ENCODE measurements at places on chromosomes 2 and 18.

GRCh38 chr2:107380912-107381311, 445.8 kb upstream of the RGPD4 start:
- no peak for DNase-seq

- DNase-seq, result no peak
These were observed 91.2 kb downstream of the MTA3 start for GRCh38 chr2:42659609-42660008.

- no peak for DNase-seq
These were observed 83.9 kb downstream of the RTP5 start for GRCh38 chr2:241953324-241953928.

GRCh38 chr2:102158011-102158755, 15.6 kb downstream of the IL1R1 start:
- no peak for DNase-seq

- DNase-seq, result no peak
These were observed 53.3 kb downstream of the MEMO1 start for GRCh38 chr2:31957354-31958139.

GRCh38 chr2:23477392-23477791, 92.4 kb downstream of the KLHL29 start:
- DNase-seq, result no peak

GRCh38 chr2:229629039-229629438, 85.3 kb downstream of the DNER start:
- DNase-seq, result no peak

- no peak for DNase-seq
These were observed 57.0 kb downstream of the COA5 start for GRCh38 chr2:98551316-98551715.

- peak; percentile 49 for DNase-seq
These were observed 103.2 kb downstream of the PTGR3 start for GRCh38 chr18:75105551-75106254.

DNA sequence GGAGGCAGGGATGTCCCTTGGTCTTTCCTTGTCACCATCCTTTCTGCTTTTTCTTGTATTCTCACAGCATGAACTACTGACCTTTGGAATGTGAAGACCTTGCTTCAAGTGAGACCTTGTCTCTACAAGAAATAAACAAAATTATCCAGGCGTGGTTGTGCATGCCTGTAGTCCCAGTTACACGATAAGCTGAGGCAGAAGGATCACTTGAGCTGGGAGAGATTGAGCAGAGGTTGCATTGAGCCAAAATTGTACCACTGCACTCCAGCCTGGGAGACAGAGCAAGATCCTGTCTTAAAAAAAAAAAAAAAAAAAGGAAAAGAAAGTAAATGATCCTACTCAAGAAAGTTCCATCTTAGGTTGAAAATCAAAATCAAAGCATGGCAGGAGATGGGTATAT, 173.7 kb downstream of the IRS1 start:
- no peak for DNase-seq

GRCh38 chr2:68396093-68396492, 31.0 kb downstream of the PLEK start:
- DNase-seq, result no peak

DNA sequence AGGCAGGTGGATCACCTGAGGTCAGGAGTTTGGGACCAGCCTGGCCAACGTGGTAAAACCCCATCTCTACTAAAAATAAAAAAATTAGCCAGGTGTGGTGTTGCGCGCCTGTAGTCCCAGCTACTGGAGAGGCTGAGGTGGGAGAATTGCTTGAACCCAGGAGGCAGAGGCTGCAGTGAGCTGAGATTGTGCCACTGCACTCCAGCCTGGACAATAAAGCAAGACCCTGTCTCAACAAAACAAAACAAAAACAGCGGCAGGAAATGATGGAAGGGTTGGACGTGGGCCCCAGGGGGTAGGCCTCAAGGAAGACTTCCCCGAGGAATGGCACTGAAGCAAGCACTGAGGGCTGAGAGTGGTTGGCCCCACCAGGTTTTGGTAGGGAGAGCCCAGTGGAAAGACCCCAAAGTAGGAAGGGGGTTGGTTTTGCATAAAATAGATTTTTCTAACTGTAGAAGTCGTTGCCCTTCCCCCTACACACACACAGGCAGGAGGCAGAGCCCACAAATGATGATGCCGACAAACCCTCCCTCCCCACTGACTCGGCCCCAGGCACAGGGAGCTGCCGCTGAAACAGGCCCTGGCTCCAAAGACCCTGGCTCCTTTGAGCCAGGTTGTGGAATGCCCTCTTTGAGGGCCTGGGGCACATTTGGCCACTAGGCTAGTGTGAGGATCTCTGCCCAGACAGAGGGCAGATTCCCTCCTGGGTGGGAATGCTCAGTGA, 104.8 kb downstream of the CABLES1 start:
- DNase-seq, result no peak

DNA sequence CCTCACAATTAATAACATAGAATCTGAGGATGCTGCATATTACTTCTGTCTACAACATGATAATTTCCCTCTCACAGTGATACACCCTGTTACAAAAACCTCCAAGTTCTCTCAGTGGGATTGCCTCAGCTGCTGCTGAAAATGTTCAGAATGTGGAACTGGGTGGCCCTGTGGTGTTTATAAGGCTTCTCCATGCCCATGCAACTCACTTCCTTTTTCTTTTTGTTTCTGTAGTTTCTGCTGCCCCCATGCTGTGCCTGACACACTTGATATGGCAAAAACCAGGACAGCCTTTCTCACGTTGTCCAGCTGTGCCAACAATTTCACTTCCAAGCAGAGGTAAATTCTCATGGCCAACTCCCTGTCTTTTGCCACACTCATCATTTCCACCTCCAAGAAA, 206.2 kb downstream of the RPIA start:
- no peak for DNase-seq

DNA sequence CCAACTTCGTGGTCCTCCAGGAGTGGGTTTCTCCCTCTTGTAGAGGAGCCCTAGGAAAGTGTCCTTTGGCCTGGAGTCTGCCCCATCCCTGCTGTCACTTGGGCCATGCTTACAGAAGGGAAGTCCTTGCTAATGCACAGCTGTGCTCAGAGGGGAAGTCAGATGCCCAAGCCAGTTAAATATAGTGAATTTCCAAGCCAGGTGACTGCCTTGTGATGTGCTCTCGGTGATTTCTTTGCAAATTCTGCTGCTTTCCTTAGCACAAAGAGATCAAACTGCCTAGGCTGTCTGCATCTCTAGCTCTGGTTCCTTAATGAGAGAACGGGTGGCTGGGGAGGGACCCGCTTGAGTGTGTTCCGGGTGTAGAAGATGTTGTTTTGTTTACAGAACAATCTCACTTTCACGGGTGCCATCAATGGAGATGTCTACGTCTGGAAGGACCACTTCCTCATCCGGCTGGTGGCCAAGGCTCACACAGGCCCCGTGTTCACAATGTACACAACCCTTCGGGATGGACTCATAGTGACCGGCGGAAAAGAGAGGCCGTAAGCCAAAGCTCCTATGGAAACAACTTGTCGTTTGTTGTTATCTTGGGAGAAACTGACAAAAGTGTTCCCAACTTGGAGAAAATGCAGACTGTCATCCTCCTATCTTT, 91.4 kb downstream of the RTN4 start:
- no peak for DNase-seq

- DNase-seq, result no peak
These were observed 103.4 kb downstream of the CCDC141 start for GRCh38 chr2:178946494-178946893.

GRCh38 chr2:62197011-62197924, 1.4 kb downstream of the B3GNT2 start:
- no peak for DNase-seq

DNA sequence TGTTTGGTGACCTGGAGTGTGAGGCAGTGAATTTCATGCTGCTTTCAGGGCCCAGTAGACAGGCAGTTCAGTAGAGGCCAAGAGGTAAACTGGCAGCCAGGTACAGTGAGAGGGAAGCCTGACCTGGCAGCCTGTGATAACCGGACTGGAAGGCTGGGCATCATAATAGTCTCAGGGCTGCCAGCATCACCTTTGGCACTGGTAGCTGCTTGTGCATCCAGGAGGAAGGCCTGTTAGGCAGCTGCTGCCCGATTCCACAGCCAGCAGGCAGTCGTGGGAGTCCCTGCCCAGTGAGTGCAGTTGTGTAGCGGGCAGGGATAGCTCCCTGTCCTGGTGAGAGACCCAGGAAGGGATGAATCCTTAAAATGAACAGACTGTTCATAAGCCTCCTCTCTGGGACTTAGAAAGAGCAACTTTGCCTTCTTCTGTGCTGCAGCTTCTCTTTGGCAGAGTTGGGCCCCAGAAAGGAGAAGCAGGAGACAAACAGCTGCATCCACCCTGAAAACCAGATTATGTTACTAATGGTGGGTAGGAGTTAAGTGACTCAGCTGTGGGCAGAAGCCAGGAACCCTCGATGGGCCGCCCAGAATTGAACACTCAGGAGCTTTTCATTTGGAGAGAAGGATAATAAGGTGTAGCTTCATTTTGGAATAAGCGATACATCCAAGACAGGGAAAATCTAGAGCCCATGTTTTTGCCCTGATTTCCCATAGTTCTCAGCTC, 8.1 kb upstream of the GPBAR1 start:
- no peak for DNase-seq

GRCh38 chr2:26873286-26873983, 25.5 kb downstream of the DPYSL5 start:
- DNase-seq, result no peak

- DNase-seq, result no peak
These were observed 125.9 kb upstream of the NRP2 start for GRCh38 chr2:205556357-205556756.

GRCh38 chr18:11877497-11878135, 26.4 kb downstream of the CHMP1B start:
- DNase-seq, result peak; percentile 44

GRCh38 chr18:49742316-49743116, 70.8 kb downstream of the ACAA2 start:
- DNase-seq, result no peak

DNA sequence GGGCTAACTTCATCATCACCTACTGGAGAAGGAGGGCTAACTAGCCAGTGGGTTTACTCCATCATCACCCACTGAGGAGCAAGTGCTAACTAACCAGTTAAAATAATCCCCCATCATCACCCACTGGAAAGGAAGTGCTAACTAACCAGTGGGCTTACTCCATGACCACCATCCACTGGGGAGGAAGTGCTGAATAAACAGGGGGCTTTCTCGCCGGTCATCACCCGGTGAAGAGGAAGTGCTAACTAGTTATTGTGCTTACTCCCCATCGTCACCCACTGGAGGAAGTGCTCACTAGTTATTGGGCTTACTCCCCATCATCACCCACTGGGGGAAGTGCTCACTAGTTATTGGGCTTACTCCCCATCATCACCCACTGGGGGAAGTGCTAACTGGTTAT, 124.4 kb upstream of the SALL3 start:
- DNase-seq, result no peak

- no peak for DNase-seq
These were observed 369.7 kb downstream of the RAD51AP2 start for GRCh38 chr2:17148407-17149145.

- DNase-seq, result no peak
These were observed 168.1 kb downstream of the KCNE4 start for GRCh38 chr2:223219872-223220657.

DNA sequence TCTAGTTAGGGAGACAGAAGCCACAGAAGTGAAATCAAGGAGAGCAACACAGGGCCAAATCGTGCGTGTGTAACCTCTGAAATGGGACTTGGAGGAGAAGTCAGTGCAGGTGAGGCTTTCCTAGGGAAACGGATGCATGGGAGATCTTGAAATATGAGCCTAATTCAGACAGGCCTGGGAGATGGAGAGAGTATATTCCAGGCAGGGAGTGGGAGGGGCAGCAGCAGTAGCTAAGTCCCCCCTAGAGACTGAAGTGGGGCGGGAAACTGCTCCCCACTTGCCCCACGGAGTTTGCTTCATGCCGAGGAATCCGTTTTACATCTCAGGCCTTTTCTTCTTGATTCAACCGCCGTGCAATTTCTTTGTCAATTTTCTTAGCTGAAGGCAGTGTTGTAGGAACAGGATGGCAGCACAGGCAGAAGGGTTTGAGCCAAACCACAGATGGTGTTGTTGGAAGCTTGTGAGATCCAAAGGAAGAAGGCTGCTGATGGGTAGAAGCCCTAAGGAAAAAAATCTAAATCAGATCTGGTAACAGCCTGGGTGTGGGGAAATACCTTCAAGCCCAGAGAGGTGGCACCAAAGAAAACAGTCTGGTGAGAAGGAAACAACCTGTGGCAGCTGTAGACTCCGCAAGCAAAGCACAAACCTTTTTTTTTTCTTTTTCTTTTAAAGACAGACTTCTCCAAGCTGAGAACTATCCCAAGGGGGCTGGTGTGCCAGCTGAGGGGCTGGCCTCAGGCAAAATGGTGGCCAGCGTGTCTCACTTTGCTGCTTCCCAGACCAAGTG, 40.2 kb downstream of the EPAS1 start:
- no peak for DNase-seq

- no peak for DNase-seq
These were observed 103.5 kb downstream of the NYAP2 start for GRCh38 chr2:225502971-225503370.

DNA sequence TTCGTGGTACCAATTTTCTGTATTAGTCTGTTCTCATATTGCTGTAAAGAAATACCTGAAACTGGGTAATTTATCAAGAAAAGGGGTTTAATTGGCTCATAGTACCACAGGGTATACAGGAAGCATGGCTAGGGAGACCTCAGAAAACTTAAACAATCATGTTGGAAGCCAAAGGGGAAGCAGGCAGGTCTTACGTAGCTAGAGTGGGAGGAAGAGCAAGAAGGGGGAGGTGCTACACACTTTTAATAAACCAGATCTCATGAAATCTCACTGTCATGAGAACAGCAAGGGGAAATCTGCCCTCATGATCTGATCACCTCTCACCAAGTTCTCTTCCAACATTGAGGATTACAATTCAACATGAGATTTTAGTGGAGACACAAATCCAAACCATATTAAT, 226.8 kb upstream of the TPO start:
- no peak for DNase-seq

- DNase-seq, result no peak
These were observed 58.1 kb upstream of the TTN start for GRCh38 chr2:178865146-178865936.

DNA sequence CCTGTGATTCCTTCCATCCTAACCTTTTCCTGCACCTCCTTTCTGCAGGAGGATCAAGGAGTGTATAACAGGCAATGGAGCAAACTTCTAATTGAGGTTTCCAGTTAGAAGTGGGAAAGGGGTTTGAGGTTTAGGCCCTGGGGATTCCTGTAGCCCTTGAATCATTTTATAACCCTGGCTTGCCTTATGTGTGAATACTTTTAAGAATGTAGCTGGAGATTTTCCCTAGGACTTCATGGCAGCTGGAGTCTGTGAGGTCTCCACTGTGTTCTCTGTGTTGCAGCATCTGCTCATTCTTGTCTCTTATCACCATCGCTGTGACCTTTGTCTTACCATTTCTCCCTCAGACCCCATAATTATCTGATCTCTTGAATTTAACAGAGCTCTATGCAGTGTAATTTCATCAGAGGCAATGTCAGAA, 370.2 kb upstream of the SLC14A2 start:
- DNase-seq, result no peak

- DNase-seq, result no peak
These were observed 317.5 kb upstream of the TRIB2 start for GRCh38 chr2:12399240-12399639.

Data from ascending aorta (tissue), 2 donors.